ENCODE measurements at places on chromosomes 1 and 21. TPM values are rescaled to one million over a fixed set of nuclear protein-coding genes. Genes with fewer than 3 reads are reported as not detected.

The RHD gene
- total RNA-seq: not detected

GRCh38 chr1:940107-941014 is 16.6 kb downstream of the SAMD11 start:
- H3K27me3 ChIP-seq: peaks cover 65% of the 10 kb centered on the region
- peak overlapping the region; percentile 70 for H3K4me3 ChIP-seq
- H3K4me1 ChIP-seq: peaks cover 10% of the 10 kb centered on the region
- DNase-seq: no peak
- no peak overlapping the region for H3K27ac ChIP-seq

DNA sequence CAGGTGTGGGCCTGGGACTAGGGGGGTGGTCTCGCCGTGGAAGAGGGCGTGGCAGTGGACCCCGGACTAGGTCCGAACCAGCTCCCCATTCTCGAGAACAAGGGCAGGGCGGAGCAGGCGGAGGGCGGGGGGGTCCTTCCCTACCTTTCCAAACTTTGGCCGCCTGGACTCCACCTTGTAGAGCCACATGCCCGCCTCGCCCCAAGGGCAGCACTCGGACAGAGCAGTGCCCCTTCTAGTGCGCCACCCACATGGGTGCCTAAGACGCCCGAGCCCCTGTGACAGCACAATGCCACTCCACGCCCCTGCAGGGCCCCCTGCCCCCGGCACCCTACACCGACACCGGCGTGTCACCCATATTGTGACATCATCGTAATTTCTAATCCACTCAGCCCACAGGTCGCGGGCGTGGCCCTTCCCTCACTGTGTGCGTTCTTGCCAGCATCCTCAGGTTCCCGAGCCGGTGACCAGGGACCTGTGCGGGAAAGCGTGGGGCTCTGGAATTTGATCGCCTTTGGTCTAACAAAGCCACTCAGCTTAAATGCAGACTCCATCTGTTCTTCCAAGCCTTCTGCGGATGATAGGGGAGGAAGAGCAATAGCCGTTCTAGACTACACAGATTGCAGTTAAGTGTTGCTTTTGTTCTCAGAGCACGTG is 553 bp upstream of the STMN1 start:
- H3K36me3 ChIP-seq: peaks cover 30% of the 10 kb centered on the region
- no peaks in the 10 kb centered on the region for H3K27me3 ChIP-seq
- peaks cover 27% of the 10 kb centered on the region for H3K4me1 ChIP-seq
- DNase-seq: peak; percentile 33
- peak overlapping the region; percentile 73 for H3K27ac ChIP-seq

- no peak overlapping the region for H3K27ac ChIP-seq
- DNase-seq: no peak
- peaks cover 16% of the 10 kb centered on the region for H3K27me3 ChIP-seq
- no peaks in the 10 kb centered on the region for H3K4me1 ChIP-seq
Measured at GRCh38 chr1:4022715-4023114, 122.6 kb upstream of the C1orf174 start.

GRCh38 chr21:34612557-34612956 is 2.4 kb downstream of the RCAN1 start:
- H3K4me1 ChIP-seq: peaks cover 7% of the 10 kb centered on the region
- H3K4me3 ChIP-seq: no peak overlapping the region
- H3K27ac ChIP-seq: no peak overlapping the region
- H3K36me3 ChIP-seq: no peaks in the 10 kb centered on the region
- H3K27me3 ChIP-seq: peaks cover 44% of the 10 kb centered on the region
- no peak for DNase-seq

GRCh38 chr21:31556662-31557061 is 102.8 kb upstream of the SOD1 start:
- no peak overlapping the region for H3K27ac ChIP-seq
- peak overlapping the region; percentile 78 for H3K4me3 ChIP-seq
- DNase-seq: no peak

The EDARADD gene
- 4.5 TPM for total RNA-seq
